ENCODE measurements at places on chromosomes 1 and 21.

DNA sequence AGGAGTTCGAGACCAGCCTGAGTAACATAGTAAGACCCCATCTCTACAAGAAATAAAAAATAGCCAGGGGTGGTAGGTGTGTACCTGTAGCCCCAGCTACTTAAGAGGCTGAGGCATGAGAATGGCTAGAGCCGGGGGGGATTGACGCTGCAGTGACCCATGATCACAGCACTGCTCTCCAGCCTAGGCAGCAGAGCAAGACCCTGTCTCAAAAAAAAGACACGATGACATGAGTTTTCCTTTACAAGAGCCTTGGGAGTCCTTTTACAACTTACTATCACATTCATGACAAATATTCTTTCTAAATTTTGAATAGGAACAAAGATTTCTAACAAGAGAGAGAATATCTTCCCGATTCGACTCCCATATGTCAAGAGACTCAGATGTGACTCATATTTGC lies 3.3 kb upstream of the BRWD1 start:
- DNase-seq = no peak

GRCh38 chr1:41171266-41171874 lies 70.7 kb downstream of the SCMH1 start:
- no peak for DNase-seq

- DNase-seq = no peak
Measured at GRCh38 chr1:72623299-72623708, 341.0 kb upstream of the NEGR1 start.

GRCh38 chr1:99216956-99217355 lies 47.3 kb upstream of the PLPPR4 start:
- DNase-seq = no peak

DNA sequence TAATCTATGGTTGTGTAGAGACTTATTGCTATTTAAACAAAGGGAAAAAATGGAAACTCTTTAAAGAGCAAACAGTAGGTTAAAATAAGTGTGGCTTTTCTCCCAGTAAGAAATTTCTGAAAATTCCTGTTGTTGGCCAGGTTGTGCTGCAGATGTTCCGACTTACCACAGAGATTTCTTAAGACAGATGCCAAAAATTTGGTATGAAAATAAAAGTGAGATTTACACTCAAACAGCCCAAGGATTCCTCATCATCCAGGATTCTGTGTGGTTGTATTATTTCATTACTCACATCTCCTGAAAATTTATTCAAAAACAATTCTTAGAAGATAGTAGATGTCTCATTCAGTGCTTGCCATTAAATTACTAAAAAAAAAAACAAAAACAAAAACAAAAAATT lies 296.7 kb upstream of the PTBP2 start:
- no peak for DNase-seq

DNA sequence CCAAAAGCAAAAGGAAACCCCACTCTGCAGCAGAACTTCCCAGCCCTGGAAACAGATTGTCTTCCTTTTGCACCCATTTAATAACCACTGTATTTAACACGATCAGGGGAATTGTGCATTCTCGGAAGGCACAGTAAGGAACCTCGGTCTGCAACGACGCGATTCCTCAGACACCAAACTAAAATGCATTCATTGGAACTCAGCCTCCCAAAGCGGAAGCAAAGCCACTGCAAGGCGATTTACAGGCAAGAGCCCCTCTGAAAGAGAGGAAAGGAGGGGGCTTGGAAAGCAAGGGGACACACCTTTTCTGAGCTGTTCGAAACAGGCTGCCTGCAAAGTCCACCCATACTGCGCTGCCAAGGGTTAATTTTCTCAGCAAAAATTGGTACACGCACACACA lies 297.7 kb downstream of the OMA1 start:
- no peak for DNase-seq

GRCh38 chr1:3668148-3668547 lies 15.8 kb downstream of the TP73 start:
- DNase-seq = no peak

DNA sequence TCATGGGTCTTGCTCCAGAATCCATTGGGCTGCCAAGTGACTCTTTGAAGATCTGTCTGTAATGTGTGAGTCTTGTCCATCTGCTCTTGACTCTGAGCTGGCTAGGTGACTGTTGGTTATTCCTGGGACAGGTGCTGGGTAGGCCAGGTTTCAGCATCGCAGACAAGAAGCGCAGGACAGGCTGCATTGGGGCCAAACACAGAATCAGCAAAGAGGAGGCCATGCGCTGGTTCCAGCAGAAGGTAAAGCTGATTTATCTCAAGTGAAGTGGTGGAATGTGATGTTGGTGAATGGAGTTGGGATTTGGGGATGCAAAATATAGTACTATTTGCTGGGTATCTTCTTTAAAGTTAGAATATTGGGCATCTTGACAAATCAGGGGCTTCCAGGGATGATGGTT lies 4.1 kb downstream of the RPL11 start:
- no peak for DNase-seq

GRCh38 chr1:227892489-227893299 lies 55.0 kb downstream of the WNT9A start:
- no peak for DNase-seq

- DNase-seq = no peak
Measured at GRCh38 chr1:177741476-177741875, 228.4 kb downstream of the SEC16B start.

GRCh38 chr1:171277534-171277933 lies 29.2 kb downstream of the FMO1 start:
- DNase-seq = no peak

DNA sequence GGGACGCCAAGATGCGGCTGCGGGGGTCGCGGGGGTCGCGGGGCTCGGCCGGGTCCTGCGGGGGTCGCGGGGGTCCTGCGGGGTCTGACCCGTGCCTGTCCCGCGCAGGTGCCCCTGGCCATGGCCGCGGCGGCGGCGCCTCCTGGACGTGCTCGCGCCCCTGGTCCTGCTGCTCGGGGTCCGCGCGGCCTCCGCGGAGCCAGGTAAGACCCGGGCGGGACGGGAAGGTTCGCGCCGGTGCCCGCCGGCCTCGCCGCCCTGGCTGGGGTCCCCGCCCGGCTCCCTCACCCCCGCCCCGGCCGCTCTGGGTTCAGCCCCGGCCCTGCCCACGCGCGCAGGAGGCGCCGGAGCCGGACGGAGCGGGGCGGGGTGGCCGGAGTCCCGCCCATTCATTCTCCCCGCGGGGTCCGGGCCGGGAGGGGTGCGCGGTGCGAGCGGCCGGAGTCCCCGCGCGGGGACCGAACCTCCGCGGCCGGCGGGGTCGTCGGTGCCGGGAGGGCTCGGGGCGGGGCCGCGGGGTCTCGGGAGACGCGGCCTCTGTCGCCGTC lies 380 bp downstream of the COL18A1 start:
- DNase-seq = no peak

GRCh38 chr1:65387821-65388220 lies 32.6 kb upstream of the LEPR start:
- no peak for DNase-seq

GRCh38 chr1:103112546-103112945 lies 4.2 kb upstream of the COL11A1 start:
- DNase-seq = no peak

DNA sequence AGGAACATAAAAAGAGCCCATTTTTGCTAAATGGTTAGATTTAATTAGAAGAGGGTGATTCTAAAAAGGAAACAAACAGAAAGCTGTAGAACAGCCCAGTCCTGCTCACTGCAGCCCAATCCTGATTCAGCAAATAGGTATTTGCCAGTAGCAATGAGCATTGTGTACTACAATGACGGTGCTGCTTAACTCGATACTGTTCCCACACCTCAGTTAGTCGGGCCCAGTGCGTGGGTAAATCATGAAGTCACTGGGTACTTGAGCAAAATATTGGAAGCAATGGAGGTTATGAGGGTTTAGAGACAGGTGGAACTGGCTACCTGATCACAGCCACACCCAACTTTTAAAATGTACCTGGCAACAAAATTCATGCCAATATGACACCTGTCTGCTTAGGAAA lies 101.5 kb upstream of the ADGRL2 start:
- no peak for DNase-seq

- DNase-seq = no peak
Measured at GRCh38 chr1:15031251-15031933, 122.2 kb upstream of the TMEM51 start.

All from stimulated activated CD8-positive, alpha-beta memory T cell treated with anti-CD3 and anti-CD28 coated beads, Interleukin-2, amount 100 ng/mL, for 48 hours (primary cell).